Globus pallidus (tissue), 1 donor: ENCODE measurements at places on chromosomes 3 and 15.

DNA sequence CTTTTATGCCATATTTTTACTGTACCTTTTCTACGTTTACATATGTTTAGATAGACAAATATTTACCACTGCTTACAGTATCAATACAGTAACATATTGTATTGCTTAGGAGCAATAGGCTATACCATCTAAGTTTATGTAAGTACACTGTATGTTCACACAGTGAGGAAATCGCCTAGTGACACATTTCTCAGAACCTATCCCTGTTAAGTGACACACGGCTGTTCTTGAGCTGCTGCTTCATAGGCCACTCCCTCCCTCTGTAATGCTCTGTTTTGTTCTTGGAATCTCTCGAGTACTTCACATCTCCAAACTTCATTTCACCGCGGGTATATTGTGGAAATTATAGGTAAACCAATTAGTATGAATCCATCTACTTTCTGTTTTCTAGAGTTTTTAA is 13.4 kb upstream of the SELENOT start:
- DNase-seq, result no peak

DNA sequence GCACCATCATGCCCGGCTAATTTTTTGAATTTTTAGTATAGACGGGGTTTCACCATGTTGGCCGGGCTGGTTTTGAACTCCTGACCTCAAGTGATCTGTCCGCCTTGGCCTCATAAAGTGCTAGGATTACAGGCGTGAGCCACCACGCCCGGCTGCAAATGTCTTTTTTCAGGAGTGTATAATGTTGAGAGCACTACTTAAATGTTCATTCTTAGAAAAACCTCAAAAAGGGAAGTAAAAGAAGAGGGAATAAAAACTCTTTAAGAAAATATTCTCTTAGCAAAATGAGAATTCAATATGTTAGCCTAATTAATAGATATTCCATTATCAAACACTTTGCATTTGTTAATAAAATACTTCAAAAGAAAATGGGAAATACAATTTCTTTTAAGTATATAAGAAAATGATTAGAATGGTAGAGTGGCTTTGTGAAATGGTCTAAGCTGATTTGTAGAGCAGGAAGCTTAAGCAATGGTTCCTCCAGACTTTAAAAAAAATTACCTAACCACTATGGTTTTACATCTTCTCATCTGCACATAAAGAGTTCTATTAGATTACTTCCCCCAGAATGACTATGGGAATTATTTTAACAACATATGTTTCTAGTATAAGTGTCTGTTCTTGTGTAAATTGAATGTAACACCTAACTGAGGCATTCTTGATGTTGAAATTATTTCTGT is 226.7 kb upstream of the ALCAM start:
- no peak for DNase-seq

GRCh38 chr15:60616147-60616546 is 137.2 kb upstream of the ICE2 start:
- DNase-seq, result no peak

DNA sequence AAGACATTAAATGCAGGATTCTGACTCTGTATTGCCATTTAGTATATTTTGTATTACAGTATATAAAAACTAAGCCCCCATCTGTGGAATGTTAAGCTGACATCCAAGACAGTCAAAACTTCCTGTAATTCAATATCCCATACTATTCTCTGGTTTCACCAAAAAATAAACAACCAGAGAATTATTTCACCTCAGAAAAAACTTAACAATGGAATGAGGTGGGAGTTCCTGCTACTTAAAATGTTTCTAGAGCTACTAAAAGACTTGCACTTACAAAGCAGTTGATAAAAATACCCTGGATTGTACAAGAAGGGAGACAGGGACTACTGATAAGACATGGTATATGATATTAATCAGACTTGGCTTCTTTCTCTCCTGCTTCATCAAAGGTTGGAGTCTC is 8.3 kb downstream of the ARL13B start:
- DNase-seq, result no peak

DNA sequence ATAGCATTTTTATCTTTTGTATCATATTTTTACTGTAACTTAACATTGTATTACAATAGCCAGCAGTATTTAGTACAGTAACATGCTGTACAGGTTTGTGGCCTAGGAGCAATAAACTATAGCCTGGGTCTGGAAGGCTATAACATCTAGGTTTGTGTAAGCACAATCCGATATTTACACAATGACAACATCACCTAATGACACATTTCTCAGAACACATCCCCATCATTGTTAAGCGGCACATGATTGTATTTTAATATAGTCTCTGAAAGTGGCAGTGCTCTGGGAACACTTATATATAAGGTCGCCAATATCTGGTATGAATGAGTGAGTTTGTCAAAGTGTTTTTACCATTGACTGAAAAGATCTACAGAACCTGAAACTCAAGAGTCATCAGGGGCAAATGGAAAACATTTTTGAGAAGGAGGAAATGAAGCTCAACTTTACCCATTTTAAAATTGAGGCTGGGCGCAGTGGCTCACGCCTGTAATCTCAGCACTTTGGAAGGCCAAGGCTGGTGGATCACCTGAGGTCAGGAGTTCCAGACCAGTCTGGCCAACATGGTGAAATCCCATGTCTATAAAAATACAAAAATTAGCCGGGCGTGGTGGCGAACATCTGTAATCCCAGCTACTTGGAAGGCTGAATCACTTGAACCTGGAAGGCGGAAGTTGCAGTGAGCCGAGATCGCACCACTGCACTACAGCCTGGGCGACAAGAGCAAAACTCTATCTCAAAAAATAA is 38.8 kb upstream of the TNFSF10 start:
- no peak for DNase-seq

- DNase-seq, result no peak
Observed at GRCh38 chr15:88904257-88904623, 8.9 kb upstream of the HAPLN3 start.

GRCh38 chr3:123870033-123870432 is 14.1 kb downstream of the MYLK start:
- DNase-seq, result no peak

GRCh38 chr3:135887220-135887619 is 78.3 kb upstream of the PPP2R3A start:
- DNase-seq, result no peak
